ENCODE measurements at places on chromosomes 2 and 18.
A peak's percentile ranks its signal among the peaks of the same experiment; 100 is the strongest.

GRCh38 chr2:163564236-163564635 is 171.6 kb downstream of the FIGN start:
- no peak for DNase-seq

DNA sequence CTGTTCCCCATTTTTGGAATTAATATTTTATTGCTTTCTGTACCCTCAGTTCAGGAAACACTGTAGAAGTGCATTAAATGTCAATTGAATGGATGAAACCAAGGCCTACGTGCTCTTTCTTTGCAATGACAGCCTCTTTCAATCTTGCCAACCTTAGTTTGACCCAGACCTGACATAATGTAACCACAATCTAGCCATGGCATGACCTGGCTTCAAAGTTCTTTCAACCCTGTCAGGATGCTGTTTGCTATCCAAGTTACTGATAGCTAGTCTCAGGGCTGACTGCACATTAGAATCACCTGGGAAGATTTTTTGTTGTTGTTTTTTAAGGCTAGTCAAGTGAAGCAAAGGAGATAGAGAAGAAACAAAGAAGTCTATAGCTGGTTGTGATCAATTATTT is 190.9 kb upstream of the PKDCC start:
- no peak for DNase-seq

DNA sequence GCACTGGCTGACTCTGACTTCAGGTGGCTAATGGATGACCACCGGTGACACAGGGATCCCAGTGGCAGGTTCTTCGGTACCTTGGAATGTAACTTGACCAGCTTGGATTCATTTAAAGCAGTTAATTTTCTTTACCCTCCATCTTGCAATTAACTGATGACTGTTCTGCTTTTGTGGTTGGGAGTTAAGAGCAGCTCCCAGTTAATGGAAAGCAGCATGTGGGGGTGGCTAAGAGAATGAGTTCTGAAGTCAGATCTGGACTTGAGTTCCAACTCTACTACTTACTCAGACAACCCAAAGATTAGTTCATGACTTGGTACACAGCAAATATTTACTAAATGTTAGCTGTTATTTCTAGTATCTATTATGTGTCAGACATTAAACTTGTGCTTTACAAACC is 58.5 kb downstream of the FAM228A start:
- DNase-seq, result no peak

DNA sequence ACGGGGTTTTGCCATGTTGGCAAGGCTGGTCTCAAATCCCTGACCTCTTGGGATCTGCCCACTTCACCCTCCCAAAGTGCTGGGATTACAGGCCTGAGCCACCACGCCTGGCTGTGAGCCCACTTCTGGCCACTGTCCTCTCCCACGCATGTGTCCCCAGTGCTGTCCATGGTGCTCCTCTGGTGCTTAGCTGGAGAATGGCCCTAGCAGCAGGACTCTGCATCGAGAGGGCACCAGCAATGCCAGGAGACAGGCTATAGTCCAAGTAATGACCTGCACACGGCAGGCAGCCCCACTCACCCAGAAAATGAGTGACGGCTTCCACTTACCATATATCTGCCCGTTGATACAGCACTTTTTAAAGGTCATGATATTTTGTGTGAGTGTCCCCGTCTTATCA is 66.3 kb upstream of the NARS1 start:
- DNase-seq, result no peak

DNA sequence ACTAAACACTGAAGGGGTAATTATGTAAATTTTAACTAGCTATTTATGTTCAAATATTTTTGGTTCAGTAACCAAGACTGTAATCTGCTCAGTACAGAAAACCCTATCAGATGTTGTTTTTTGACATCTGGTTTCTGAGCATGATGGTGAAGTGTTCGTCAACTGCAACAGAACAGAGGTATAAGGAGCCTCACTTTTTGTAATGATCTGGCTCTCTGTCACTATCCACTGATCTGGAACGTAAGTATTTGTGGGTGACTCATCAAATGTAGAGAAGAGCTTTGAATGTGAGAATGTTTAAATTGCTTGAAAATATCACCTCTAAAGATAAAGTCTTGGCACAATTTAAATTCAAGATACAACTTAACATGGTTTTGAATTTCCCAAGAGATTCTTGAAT is 213.6 kb upstream of the FAM98A start:
- no peak for DNase-seq

DNA sequence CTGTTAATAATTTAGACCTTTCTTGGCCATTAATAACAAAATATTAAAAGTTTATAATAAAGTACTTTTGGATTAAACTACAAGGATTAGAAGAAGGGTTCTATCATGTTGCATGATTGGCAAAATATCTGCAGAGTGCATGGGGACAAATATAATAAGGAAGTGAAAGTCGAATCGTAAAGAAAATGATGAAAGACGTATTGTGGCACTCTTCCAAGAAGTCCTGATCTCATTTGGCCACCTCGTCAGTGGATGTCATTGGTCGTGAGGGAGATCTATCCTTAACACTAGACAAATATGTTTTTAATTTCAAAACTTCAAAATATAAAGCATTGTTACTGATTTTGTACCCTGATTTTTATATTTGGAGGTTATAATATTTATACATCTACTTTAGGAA is 197.7 kb upstream of the STON1 start:
- no peak for DNase-seq

DNA sequence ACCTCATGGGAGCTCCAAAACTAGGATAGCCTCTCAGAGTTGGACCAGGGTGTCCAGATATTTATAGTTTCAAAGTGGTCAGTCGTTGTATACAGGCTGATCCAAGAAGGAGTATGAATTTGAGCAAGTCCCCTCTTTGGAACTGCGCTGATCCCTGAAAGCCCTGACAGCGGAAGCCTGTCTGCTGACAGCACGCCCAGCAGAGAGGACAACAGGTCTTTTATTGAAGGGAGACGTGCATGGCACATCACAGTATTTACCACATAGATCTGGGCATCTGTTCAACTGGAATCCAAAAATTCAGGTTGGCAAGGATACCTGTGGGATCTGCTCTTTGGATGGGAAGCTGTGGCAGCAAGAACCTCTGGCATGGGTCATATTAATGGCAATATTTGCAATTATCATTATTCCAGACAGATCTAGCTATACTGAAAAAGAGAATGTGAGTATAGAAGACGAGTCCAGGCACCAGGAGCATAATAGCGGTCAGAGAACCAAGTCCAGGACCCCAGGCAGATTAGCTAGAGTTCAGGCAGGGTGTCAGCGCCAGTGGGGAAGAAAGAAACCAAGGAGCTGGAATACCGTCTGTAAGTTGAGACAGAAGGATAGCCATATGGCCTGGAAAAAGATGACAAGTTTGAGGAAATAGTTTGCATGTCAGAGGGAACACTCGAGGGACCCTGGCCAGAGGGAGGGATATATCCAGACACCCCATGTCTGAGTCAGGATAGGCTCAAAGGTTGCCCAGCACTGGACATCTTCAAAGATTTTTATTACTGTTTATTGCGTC is 260.4 kb upstream of the FANCL start:
- DNase-seq, result no peak

DNA sequence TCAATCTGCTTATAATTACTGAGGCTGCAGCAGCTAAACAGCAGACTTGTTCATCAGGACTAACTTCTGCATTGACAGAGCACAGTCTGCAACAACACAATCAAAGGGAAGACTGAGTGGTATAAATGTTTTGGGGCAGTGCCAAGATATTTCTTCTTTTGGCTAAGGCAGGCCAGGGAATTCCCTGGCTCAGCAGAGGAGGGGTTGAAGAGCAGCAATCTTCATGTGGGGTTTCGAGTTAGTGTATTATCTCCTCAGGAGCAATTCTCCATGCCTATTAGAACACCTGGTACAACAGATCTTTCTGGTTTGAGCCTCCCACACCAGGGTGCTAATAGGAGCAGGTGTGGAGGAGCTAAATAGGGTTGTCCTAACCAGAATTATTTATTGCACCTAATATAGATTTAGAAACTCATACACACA is 103.0 kb upstream of the STK17B start:
- DNase-seq, result peak; percentile 39

DNA sequence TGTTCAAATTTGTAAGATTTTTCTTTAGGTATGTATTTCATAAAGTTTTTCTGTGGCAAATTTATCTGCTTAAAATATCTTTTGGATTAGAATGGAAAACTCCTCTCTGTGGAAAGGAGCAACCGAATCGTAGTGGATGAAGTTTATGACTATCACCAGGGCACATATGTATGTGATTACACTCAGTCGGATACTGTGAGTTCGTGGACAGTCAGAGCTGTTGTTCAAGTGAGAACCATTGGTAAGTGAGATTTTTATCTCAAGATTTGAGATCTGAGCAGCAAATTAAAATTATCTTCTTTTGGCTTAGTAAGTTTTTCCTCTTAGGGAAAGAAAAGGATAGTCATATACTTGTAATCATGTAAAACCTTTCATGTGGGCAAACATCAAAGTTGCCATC is 14.2 kb downstream of the IL18RAP start:
- no peak for DNase-seq

- no peak for DNase-seq
Measured at GRCh38 chr2:10266133-10266620, 36.5 kb upstream of the HPCAL1 start.

GRCh38 chr2:238380336-238380735 is 46.4 kb upstream of the ASB1 start:
- no peak for DNase-seq

GRCh38 chr2:239685965-239686364 is 285.1 kb upstream of the HDAC4 start:
- no peak for DNase-seq

GRCh38 chr2:168599738-168600137 is 143.7 kb downstream of the CERS6 start:
- DNase-seq, result no peak

DNA sequence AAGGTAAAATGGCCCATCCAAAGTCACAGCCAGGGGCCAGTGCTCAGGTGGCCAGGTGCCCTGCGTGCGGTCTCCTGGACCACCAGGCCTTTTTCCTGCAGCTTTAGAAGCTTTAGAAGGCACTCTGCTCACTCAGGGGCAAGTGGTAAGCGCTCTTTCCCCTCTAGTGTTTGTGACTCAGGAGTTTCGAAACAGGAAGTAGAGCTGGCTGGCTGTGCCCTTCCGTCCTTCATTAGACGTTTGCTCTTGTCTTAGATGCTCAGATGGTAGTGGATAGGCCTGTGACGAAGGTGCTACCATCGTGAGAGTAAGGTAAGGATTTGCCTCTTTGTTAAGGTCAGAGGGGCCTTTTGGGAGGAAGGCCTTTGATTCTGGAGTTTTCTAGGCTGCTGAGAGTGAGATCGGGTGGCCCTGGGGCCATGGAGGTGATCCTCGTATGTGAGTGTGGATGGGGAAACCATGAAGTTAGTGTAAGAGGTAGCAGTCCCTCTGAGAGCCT is at the start of gene CASP8:
Gene CASP8, plus strand, starts transcription at position 235 of the 499 bp plus-strand sequence. CDS start 5,951 bp downstream, outside the sequence.
- DNase-seq, result no peak

- DNase-seq, result peak; percentile 49
Measured at GRCh38 chr2:27095745-27096651, 9.4 kb downstream of the KHK start.

DNA sequence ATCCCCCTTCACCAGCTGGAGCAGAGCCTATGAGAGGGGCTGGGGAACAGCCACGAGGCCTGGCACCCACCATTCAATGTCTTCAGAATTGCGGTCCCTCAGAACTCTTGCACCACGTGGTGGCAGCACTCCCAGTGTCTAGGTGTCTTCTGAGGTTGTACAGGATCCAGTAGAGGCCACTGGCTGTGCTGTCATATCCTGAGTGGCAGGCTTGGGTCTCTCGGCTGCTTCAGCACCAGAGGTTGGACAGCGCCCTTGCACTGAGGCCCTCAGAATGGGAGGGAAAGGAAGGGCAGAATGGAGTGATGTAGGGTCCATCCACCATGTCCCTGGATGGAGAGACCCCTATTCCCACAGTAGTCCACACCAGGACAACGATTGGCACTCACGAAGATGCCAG is 112.0 kb upstream of the TEKT4 start:
- no peak for DNase-seq

- DNase-seq, result no peak
Measured at GRCh38 chr2:119482481-119483394, 41.5 kb downstream of the SCTR start.
